T-helper 22 cell (primary cell): ENCODE measurements at places on chromosomes 12 and 14.

- DNase-seq: no peak
Measured at GRCh38 chr12:56336361-56337167, 2.1 kb upstream of the IL23A start.

GRCh38 chr14:73998726-73999125 lies 20.4 kb downstream of the ENTPD5 start:
- no peak for DNase-seq

DNA sequence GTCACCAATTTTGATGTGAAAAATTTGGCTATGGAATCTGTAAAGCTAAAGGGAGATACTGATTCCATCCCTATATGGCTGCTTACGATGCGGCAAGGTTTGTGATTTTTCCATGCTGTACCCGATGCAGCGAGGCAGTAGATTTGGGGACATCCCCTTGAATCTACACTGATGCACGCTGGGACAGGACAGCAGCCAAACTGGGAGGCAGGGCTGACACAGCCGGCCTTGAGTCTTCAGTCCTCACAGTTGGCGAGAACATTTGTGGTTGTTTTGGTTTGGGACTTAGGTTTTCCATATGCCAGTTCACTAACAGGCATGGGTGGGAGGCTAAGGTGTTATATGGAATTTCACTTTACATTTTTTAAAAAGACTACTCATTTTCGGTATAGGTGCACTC lies 3.8 kb downstream of the GALNT16 start:
- DNase-seq: no peak

DNA sequence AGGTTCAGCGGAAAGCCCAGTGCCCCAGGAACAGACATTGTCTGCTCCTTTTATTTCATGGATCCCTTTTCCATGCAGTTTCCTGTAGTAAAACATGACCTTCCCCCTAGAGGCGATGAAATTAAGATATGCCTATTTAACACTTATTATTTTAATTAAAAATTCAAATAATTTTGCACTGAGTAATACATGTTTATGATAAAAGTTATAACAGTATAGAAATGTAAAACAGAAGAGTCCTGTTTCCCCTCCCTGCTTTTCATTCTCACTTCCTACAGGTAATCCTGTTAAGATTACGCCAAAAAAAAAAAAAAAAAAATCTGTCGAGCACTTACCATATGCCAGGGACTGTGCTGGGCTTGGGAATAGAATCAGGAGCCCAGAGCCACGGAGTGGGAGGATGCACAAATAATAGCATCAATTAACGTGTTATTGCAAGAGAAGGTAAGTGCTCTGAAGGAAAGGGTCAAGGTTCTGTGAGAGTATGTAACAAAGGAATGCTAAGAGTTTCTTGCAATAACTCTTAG lies 830 bp upstream of the LPCAT3 start:
- DNase-seq: no peak

GRCh38 chr12:101078536-101079285 lies 131.3 kb downstream of the SLC5A8 start:
- no peak for DNase-seq

DNA sequence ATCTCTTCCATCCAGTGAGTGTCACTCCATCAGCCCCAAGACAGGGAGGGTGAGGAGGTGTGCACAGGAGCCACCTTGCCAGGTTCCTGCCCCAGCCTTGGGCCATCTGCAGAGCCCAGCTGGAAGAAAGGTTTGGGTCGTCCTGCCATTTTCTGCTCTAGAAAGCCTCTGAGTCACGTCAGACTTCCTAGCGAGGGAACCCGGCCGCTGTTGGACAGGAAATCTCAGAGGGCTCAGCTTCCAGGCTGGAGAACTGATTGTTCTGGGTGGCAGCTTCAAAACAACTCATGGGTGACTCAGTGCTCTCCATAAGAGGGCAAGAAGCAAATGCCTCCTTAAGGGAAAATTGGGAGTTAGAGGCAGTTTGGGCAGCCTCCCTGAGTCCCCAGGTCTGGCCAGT lies 16.6 kb downstream of the HIP1R start:
- no peak for DNase-seq

- no peak for DNase-seq
Measured at GRCh38 chr12:64694130-64695040, 64.8 kb downstream of the GNS start.

DNA sequence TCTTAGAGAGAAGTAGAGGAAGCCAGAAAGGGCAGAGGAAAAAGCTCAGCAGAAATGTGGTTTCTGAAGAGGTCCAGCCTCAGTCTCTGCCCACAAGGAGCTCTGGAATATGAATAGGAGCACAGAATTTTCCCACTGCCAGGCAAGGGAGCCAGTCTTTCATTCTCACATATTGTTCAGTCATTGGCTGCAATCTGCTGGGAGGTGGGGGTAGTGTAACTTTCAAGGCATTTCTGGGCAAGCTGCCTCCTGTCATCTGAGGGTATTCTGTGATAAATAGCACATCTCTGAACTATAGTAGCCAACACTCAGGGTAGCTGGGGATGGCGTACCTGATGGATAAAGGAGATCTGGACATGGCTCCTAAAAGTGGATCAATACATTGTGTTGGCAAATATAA lies 127.2 kb downstream of the LRRK2 start:
- DNase-seq: no peak

DNA sequence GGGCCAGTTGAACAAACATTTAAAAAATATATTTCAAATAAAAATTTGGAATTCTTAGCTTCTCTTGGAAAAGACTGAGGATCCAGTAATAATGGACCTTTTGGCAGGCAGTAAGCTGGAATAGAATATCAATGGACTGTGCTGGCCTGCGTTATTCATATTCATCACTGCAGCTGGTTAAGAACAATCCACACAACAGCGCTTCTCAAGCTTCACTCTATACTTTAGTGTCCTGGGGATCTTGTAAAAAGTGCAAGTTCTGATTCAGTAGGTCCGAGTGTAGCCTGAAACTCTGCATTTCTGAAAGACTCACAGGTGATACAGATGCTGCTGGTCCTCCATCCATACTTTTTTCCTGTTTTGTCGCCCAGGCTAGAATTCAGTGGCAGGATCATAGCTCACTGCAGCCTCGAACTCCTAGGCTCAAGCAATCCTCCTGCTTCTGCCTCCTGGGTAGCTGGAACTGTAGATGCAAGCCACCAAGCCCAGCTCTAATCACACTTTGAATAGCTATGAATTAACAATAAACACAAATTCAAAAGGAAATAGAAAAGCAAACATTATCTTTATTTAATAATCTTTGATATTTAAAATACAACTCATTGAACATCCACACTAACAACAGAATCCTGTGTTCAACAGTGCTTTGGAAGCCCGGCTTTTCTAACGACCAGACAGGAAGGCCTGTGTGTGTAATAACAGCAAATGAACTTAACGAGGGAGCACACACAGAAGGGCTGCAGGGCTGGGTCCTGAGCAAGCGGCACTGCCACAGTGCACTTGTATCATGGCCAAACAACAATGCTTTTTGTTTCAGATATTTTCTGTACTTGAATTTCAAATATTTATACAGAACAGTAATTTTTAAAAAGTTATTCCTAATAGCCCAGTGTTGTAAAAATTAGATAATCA lies 18.4 kb upstream of the TRIP11 start:
- DNase-seq: no peak

DNA sequence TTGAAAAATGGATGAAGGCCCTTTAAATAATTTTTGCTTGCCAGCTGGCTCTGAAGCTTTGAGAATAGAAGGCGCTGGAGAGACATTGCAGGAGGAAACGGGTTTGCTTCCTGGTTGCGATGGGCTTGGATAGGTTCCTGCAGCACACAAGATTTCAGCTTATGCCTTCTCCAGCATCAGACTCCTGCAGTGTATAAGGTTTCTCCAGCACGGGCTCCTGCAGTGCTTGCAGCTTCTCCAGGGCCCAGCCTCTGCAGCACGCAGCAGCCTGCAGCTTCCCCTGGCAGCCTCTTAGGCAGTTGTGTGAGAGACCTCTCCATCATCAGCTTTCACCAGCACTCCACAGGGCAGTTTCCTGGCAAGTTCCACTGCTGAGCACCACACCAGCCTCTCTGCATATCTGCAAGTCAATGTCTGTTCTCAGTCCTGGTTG lies 78.7 kb upstream of the ZDHHC17 start:
- DNase-seq: no peak

- DNase-seq: no peak
Measured at GRCh38 chr12:95834572-95834971, 24.2 kb upstream of the SNRPF start.

- DNase-seq: no peak
Measured at GRCh38 chr12:92861381-92861780, 67.7 kb downstream of the EEA1 start.

DNA sequence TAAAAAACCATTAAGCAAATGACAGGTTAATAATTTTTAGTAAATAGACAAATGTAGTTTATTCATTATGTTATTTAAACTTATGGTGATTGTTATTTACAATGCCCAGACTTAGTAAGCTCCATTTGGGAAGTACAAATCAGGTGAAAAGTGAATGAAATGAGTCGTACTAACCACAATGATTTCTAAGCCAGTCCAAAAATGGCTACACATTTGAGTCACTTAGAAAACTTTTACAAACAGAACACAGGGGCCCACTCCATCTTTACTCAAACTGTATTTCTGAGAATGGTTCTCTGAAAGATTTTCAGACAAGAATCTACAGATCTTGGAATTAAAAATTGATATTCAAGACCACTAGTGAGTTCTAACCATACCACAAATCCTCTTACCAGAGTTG lies 653.3 kb upstream of the MIS18BP1 start:
- DNase-seq: no peak

DNA sequence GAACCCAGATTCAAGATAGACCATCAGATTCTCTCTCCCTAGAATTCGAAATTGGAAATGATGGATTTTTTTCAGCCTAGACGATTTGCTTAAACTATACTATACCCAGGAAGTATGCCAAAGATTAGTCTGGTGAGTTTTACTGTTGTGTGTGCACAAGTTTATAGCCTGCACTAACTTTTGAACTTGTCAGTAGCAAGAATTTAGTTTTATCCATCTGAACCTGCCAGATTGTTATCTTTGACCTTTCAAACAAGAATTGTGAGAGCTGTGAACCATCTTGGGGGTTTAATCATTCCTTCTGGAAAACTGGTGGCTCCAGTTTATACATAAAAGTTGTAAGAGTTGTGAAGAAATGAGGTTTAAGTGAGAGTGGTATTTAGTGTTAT lies 243.5 kb upstream of the DAAM1 start:
- no peak for DNase-seq

DNA sequence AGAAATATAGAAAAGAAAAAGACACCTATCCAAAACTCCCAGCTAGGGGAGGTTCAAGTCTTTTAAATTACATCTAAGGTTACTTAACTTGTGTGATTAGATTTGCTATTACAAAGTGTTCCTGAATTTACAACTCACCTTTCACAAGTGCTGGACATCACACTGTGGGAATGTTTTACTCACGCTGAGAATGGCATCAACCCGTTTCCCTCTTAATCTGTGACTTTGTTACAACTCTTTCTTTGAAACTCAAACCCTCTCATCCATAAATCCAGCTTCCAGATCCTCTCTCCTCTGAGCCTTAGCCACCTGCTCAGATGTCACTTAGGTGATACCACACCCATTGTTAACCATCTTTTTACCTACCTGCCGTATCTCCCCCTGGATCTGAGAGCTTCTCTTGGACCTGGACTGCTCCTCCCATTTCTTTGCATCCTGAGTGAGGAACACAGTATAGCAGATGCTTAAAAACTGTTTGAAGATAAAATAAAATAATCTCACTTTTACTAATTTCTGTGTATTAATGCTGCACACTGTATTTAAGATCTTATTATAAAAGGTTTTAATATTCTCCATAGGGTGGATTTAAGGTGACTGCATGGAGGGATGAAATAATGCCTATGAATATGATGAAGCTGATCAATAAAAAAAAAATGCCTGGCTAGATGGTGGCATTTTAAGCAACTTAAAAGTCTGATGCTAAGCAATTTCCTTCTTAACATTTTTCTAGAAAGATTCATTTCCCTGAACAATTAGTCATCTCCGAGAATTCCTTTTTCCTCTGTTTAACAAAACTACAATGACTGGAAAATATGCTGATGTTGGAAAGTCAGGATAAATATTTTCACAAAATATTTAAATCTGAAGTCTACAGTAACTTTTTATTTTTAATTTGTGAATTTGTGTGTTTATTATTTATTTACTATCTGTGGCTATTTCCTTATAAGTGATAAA lies 39.1 kb upstream of the NAP1L1 start:
- DNase-seq: no peak

DNA sequence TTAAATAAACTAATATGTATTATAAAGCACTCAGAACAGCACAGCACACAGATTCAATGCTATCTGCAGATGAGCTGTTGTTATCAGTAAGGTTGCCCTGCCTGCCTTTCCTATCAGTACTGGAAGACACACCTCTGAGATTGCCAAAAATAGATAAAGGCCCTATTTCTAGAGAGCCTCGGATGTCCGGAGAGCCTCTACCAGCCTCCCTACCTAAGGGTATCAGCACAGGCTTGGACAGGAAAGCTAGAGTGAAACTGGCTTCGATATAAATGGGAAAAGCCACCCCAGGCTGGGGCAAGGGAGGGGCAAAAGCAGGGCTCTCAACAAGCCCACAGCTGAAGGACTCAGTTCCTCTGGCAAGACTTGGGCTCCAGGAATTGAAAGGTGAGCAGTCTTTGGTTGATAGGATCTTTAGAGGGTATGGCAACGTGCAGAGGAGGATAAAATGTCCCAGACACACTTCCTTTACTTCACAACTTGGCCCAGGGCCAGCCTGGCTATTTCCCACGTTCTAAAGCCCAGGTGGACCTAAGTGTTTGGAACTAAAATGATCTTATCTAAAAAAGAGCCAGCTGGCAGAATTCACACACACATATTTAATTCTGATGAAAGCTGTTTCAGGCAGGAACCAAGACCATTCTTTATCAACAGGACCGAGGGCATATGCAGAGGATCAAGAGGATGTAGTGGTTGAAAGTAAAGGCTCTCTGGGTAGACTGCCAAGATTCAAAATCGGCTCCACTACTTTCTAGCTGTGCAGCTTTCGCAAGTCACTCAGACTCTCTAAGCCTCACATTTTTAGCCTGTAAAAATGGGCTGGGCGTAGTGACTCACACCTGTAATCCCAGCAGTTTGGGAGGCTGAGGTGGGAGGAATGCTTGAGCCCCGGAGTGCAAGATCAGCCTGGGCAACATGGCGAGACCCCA lies 37.8 kb upstream of the ITPR2 start:
- DNase-seq: no peak

- DNase-seq: no peak
Measured at GRCh38 chr14:30221546-30221945, 293.9 kb upstream of the PRKD1 start.

- no peak for DNase-seq
Measured at GRCh38 chr14:98167275-98167674, 1104.7 kb downstream of the BCL11B start.

DNA sequence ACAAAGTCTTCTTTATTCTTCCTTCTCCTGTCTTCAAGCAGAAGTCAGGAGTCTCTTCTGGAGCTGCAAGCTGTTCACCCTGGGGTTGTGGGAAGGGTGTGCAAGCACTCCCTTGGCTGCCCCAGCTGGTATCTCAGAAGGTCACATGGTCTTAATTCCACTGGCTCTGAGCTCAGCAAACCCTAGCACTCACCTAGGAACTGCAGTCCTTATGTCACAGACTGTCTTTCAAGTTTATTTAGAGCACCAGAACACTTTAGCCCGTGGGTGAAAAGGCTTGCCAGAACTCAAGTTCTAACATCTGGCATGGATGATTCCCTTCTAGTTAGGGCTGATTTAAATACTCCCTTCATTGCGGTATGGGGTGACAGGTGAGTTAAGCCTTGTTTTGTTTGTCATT lies 379.0 kb downstream of the CCER1 start:
- DNase-seq: no peak
